ENCODE measurements at places on chromosomes 7 and 10.

GRCh38 chr10:79346012-79346340 lies 1.3 kb upstream of the PPIF start:
- DNase-seq: no peak

DNA sequence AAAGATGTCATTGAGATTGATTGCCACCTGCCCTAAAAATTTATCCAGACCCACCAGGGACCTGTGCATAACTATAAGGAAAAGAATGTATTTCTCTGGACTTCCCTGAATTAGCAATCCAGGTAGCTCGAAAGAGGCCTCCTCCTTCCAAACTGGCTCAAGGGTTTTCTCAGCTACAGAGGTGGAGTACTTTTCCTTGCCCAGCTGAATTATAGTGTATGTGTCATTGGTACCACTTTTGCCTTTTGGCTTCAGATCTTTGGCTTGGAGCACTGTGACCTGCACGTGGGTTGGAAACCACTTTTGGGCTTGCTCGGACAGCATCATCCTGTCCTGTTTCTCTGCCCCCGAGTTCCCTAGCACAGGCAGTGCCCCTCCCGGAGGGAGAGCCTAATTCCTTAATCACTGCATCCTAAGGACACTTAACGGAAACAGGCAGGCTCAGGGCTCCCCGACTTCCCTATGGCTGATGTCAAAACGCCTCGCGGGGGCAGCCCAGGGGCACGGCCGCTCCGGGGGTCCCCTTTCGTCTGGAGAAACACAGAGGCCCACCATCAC lies 825 bp downstream of the RAB11FIP2 start:
- no peak for DNase-seq

DNA sequence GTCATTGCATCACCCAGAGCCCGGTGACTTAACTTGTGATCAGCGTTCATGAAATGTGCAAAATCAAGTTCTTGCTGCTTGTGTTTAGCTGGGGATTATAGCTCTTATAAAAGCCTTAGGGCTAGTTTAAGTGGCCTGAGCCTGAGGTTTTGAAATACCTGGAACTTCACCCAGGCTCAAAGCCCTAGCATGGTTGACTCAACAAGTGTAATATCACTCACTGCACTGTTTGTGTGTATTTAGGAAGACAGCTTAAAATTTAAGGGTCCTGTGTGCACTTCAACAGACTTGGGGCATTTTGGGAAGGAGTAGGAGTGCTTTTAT lies 489.5 kb downstream of the GATA3 start:
- no peak for DNase-seq

DNA sequence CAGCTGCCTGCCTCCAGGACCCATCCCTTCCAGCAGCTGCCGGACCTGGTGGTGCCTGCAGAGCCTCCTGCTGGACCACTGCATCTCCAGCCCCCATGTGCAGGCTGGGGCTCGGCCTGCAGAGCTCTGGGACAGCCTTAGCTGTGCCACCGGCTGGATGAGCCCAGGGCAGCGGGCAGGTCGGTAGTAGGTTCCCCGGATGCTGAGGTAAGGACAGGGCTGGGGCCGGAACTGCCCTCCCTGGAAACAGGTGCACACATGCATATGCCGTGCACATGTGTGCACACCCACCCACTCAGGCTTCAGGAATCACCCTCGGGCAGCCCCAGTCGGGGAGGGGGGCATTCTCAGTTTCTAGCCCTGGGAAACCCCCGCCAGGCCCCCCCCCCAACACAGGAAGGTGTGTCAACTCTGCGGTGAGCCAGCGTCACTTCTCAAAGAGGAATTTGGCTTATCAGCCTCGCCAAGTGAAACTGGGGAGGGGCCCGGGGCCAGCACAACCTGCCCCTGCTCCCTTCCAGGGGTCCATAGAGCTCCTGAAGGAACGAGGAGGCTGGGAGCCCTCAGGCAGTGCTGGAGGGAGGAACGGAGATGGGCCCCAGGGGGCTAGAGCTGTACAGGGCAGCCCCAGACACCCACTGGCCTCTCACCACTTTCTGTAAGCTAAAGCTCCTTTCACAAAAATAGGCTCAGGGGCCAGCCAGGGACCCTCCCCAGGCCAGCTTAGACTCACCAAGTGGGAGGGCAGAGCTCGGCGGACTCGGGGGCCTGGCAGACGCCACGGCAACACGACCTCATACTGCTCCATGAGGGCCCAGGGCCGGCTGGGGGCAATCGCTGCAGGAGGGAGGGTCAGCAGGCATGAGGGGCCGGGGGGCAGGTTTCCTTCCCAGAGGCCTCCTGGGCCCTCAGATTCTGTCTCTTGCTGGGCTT lies 1.7 kb downstream of the ADAM8 start:
- DNase-seq: no peak

DNA sequence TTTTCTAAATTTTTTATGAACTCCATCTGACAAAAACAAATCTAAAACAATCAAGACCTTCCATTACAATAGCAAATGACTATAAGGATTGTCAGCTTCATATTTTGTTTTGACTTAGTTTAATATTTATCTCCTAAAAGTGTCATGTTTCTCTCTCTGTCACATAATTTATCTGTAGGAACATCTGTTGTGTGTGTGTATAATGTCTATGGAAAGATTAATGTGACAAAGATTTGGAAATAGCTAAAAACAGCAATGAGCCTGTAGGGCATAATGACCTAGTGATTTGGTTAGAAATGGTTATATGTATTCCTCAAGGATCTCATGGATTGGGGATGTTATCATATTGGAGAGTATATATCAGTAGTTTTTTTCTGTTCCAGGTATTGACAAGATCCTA lies 69.6 kb upstream of the MDFIC start:
- DNase-seq: no peak

DNA sequence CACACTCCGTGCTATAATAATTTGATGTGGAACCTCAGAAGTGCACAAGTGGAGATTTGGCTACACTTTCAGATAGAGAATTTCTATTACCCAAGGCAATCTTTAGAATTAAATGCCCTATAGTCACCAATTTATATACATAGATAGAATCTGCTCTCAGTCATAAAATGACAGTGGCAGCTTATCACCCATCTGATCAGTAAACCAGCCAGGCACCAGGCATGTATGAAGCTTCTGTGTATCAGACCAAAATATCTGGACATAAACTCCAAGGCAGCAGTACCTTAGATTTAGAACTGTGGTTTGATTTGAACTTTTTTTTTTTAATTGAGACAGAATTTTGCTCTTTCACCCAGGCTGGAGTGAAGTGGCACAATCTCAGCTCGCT lies 180.9 kb downstream of the IPMK start:
- DNase-seq: no peak

DNA sequence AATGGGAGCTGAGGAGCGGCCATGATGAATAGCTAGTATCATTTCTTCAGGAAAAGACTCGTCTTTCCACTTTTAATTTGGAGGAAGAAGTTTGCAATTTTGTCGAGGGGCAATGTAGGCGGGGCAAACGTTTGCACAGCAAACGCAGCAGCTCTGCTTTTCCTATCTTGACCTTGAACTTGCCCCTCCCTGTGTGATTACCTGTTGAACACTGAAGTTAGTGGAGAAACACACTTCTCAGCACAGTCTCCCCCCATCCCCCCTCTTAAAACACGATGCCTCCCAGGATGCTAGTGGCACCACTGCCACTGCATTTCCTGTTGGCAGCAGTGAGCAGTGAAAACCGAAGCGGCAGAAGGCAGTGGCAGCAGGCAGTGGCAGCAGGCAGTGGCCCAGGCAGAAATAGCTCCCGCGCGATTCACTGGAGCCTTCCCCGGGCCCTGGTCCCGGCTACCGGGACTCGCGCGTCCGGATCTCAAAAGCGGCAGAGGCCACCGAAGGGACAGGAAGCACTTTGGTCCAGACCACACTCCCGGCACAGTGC lies at the start of gene EPDR1:
Gene EPDR1 (plus strand): TSS at position 336 of the 544 bp plus-strand sequence. CDS start 300 bp downstream, outside the sequence.
- no peak for DNase-seq

DNA sequence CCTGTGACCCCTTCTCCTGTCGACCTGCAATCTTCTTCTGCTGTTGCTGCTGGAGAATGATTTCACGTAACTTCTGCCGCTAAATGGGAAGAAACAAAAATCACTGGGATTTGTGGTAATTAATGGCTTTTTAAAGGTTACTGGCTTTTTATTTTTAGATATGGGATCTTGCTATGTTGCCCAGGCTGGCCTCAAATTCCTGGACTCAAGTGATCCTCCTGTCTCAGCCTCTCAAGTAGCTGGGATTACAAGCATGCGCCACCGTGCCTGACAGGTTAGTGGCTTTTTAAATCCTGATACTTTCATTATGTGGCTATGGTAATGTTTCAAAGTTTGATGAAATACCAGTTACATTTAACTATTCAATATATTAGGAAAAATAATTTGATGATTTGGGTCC lies 154.6 kb downstream of the GALNT11 start:
- no peak for DNase-seq

GRCh38 chr7:97001221-97001620 lies 4.1 kb upstream of the DLX6 start:
- no peak for DNase-seq

GRCh38 chr10:60413306-60414012 lies 23.8 kb upstream of the ANK3 start:
- DNase-seq: no peak

GRCh38 chr7:105205592-105206237 lies 183.0 kb downstream of the SRPK2 start:
- DNase-seq: no peak

DNA sequence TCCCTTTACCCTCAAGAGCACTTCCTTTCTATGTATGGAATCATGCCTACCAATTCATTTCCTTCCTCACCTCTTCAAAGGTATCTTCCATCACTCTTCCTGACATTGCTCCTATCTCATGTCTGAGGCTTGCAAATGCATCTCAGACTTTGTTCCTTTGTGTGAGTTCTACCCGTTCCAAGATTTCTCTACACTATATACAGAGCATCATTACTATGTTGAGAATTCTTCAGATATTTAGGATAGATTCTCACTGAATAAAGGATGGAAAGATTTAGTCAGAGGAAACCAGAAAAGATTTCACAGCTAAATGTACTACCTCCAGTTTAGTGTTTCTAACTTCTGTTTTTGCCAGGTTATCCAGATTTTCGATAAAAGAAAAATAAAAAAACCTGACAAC lies 462.7 kb downstream of the PHTF2 start:
- DNase-seq: no peak

DNA sequence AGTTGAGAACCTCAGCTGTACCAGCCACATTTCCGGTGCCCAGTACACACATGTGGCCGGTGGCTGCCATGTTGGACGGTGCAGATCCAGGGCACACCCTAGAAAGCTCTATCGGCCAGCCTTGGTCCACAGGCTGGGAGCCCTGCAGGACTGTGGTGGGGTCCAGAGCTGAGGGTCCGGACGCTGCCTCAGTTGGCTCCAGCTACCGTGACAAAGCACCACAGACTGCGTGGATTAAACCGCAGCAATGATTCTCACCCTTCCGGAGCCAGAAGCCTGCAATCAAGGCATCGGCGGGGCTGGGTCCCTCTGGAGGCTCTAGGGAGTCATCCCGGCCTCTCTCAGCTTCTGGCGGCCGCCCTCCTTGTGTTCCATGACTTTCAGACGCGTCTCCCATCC lies 50.1 kb downstream of the PDGFA start:
- DNase-seq: no peak

GRCh38 chr10:13830385-13830784 lies 243.6 kb downstream of the PRPF18 start:
- DNase-seq: no peak

GRCh38 chr10:48406204-48406603 lies 99.7 kb downstream of the MAPK8 start:
- no peak for DNase-seq

GRCh38 chr10:8369666-8370065 lies 315.2 kb downstream of the GATA3 start:
- no peak for DNase-seq

GRCh38 chr7:83704564-83704963 lies 55.6 kb upstream of the SEMA3E start:
- DNase-seq: no peak

- DNase-seq: peak; percentile 37
Observed at GRCh38 chr10:102779680-102780526, 36.2 kb downstream of the WBP1L start.

- DNase-seq: no peak
Observed at GRCh38 chr7:105830405-105831301, 45.7 kb downstream of the ATXN7L1 start.

DNA sequence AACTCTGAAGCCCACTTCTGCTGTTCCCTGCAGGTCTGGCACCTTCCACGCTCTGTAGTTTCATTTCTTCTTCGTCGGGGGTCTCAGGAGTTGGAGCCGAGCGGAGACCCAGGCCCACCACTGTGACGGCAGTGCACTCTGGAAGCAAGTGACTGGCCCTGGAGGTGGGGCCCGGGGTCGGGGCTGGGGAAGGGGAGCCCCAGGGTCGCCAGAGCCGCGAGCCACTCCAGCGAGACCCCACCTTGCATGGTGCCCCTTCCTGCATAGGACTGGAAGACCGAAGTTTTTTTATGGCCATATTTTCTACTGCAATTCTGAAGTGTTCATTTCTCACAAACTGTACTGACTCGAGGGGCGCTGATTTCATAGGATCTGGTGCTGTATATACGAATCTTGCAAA lies 172.8 kb downstream of the CCDC3 start:
- no peak for DNase-seq

- no peak for DNase-seq
Observed at GRCh38 chr7:5445981-5446594, 22.5 kb upstream of the TNRC18 start.

DNA sequence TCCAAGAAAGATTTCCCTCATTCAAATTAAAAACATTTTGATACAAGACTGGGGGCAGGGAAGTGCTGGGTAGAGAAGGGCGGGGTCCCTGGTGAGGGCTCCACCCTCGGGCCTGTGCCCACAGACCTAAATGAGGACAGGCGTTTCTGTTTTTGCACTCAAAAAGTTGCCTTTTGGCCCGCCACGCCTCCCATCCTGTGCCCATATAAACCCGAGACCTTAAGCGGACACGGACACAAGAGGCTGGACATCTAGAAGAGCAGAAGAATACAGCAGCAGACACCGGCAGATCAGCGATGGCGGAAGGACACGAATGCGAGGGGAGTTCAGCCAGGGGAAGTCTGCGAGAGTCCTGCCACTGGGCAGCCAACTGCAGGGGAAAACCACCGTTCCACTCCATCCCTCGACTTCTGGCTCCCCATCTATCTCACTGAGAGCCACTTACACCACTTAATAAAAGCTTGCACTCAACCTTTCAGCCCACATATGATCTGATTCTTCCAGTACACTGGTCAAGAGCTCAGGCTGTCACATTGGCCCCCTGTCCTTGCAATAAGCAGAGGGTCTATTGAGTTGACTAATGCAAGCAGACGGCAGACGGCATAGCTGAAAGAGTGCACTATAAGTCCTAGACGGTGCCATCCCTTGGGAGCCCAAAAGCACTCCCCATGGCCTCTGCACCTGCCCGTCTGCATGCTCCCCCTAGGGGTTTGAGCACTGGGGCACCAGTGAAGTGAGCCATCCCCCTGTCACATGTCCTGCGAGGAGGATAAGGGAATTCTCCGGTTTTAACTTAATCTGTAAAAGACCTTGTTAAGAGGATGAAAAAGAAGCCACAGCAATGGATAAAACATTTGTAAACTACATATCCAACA lies 181.8 kb upstream of the PRSS1 start:
- no peak for DNase-seq

- DNase-seq: no peak
Observed at GRCh38 chr10:3398825-3399646, 226.5 kb upstream of the PITRM1 start.

GRCh38 chr7:80819503-80819902 lies 99.3 kb downstream of the SEMA3C start:
- no peak for DNase-seq

Data from left forelimb (tissue), 1 donor.